ENCODE measurements at places on chromosomes 3 and 15.

- DNase-seq, result no peak
Measured at GRCh38 chr15:78914027-78914764, 30.6 kb downstream of the CTSH start.

- DNase-seq, result no peak
Measured at GRCh38 chr15:49038382-49038781, 7.9 kb downstream of the SECISBP2L start.

GRCh38 chr3:82355228-82355627, 593.8 kb upstream of the GBE1 start:
- DNase-seq, result no peak

GRCh38 chr15:88535100-88535499, 11.4 kb downstream of the DET1 start:
- no peak for DNase-seq

- no peak for DNase-seq
Measured at GRCh38 chr3:56923526-56924224, 121.9 kb upstream of the ARHGEF3 start.

Data from activated naive CD4-positive, alpha-beta T cell (primary cell).